ENCODE measurements at places on chromosomes 13 and 19.

DNA sequence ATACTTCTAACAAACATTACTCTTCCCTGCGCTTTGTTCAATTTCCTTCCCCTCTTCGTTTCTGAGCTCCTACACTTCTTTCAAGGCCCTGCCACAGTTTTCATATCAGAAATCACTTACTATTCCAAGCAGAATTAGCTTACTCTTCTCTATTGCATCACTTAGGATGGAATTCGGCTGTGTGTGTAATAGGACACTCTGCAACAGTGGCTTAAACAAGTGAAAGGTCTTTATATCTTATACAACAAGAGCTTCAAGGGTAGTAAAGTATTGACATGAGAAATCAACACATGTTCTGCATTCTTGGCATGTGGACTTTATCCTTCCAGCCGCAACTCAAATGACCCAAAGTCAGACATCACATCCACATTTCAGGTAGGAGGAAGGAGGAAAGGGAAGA, 279.6 kb downstream of the PCDH20 start:
- no peak for DNase-seq

- no peak for DNase-seq
Observed at GRCh38 chr19:35254341-35255297, 5.8 kb downstream of the LSR start.

DNA sequence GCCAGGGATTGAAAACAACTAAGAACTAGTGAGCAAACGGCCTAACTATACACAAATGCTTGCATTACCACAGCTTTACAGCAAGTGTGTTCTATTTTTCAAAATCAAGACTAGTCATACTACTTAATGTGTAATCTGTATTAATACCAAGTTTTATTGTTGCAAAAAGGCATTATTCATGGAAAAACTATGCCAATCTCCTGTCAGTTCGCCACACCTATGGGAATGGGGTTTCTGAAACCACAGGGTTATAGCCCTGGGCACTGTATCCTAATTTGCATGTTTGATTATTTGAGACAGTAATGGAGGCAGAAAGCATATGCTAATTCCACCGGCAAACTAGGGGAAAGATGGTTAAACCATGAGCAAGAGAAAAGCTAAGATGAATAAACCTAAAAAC, 14.3 kb downstream of the GAS6 start:
- no peak for DNase-seq

- DNase-seq = no peak
Observed at GRCh38 chr19:46478356-46478986, 7.1 kb upstream of the PNMA8A start.

GRCh38 chr13:40440990-40441820, 225.2 kb downstream of the FOXO1 start:
- DNase-seq = peak; percentile 18

GRCh38 chr19:56113074-56113632, 7.9 kb downstream of the ZNF787 start:
- no peak for DNase-seq

GRCh38 chr13:26457212-26457611, 100.3 kb upstream of the WASF3 start:
- no peak for DNase-seq

GRCh38 chr13:23445794-23446193, 12.3 kb upstream of the SACS start:
- no peak for DNase-seq

GRCh38 chr13:48942131-48942530, 33.6 kb upstream of the FNDC3A start:
- no peak for DNase-seq

- no peak for DNase-seq
Observed at GRCh38 chr13:96772426-96772825, 221.8 kb downstream of the OXGR1 start.

GRCh38 chr19:13996928-13997630, 9.0 kb downstream of the RFX1 start:
- DNase-seq = no peak

DNA sequence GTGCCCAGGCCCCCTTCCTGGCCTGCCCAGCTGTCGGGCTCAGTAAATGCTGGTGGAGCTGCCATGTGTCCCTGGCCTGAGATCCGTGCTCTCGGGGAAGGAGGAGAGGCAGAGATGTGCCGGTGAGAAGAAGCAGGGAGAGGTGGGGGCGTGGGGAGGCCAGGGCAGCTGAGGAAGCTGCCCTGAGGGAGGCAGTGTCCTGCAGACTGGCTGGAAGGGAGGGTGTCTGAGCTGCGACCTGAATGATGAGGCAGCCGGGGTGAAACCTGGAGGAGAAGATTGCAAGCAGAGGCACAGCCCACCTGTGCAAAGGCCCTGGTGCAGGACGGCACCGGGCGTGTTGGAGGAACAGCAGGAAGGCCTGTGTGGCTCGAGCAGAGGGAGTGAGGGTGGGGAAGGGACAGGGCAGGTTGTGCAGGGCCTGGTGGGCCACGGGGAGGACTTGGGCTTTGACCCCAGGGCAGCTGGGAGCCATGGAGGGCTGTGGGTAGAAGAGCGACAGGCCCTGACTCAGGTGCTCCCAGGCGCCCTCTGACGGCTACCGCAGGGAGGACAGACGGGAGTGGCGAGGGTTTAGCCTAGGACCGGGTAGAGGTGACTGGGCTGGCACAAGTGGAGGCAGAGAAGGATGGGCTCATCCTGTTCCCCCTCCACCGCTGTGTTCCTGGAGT, 14.0 kb upstream of the CELF5 start:
- peak; percentile 64 for DNase-seq

GRCh38 chr13:109517517-109517916, 268.9 kb downstream of the IRS2 start:
- DNase-seq = no peak

GRCh38 chr13:114022876-114023275, 49.0 kb upstream of the C13orf46 start:
- DNase-seq = no peak

- DNase-seq = no peak
Observed at GRCh38 chr13:29537736-29538651, 57.5 kb downstream of the SLC7A1 start.

GRCh38 chr13:21088534-21088933, 27.1 kb upstream of the LATS2 start:
- no peak for DNase-seq

DNA sequence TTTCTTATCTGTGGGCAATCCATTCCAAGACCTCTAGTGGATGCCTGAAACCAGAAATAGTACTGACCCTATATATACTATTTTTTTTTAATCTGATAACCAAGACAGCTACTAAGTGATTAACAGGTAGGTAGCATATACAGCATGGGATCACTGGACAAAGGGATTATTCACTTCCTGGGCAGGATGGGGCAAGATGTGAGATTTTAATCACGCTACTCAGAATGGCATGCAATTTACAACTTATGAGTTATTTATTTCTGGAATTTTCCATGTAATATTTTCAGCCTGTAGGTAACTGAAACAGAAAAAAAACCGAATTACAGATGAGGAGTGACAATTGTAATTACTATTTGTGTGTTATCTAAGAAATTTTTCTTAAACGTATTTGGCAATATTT, 41.2 kb downstream of the ZIC2 start:
- no peak for DNase-seq

DNA sequence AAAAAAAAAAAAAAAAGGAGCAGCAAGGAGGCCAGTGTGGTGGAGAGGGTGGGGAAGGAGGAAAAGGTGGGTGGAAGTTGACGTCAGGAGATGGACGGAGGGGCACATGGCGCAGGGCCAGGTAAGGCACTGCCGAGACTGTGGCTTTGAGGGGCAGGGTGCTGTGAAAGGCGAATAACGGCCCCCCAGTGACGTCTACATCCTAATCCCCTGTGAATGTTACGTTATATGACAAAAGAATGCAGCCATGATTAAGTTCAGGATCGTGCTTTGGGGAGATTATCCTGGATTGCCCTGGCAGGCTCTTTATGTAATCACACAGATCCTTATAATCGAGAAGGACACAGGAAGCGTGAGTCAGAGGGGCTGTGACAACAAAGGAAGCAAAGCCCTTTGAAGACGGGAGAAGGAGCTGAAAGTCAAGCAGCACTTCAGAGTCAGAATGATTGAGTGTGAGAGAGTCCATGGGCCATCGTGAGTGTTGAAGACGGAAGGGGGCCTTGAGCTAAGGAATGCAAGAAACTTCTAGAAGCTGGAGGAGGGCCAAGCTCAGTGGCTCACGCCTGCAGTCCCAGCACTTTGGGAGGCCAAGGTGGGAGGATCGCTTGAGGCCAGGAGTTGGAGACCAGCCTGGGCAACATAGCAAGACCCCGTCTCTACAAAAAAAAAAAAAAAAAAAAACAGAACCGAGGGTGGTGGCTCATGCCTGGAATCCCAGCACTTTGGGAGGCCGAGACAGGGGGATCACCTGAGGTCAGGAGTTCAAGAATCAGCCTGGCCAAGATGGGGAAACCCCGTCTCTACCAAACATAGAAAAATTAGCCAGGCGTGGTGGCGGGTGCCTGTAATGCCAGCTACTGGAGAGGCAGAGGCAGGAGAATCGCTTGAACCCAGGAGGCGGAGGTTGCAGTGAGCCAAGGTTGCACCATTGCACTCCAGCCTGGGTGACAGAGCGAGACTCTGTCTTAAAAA, 13.8 kb upstream of the CEACAM16 start:
- DNase-seq = peak; percentile 78

Measured in WERI-Rb-1 (cell line).